ENCODE measurements at places on chromosomes 5 and 9. TPM values are rescaled to one million over a fixed set of nuclear protein-coding genes. Genes with fewer than 3 reads are reported as not detected.

Gene LHX6
- 6.3 TPM for total RNA-seq

Gene SMIM32
- not detected for total RNA-seq

Gene TMC1
- total RNA-seq: not detected

Gene DCAF12
- 40.3 TPM for total RNA-seq

Gene PIP5KL1
- total RNA-seq: 0.20 TPM

Gene RFK
- 35.4 TPM for total RNA-seq

Gene PCDH12
- total RNA-seq: 0.25 TPM

Gene HAVCR2
- 1.1 TPM for total RNA-seq

Gene FOXI1
- total RNA-seq: not detected

Gene SPINK4
- total RNA-seq: not detected

Gene TYRP1
- 0.04 TPM for total RNA-seq

Gene PTGR1
- total RNA-seq: 92.3 TPM

Gene PCDHGA12
- 1.2 TPM for total RNA-seq

Gene FOXD4L4
- 0.59 TPM for total RNA-seq

Gene TRIM36
- total RNA-seq: 15.3 TPM

Gene TRPM3
- total RNA-seq: 0.30 TPM

Gene LYRM7
- 21.8 TPM for total RNA-seq

Gene KIF3A
- 7.7 TPM for total RNA-seq

Gene ADRA1B
- total RNA-seq: not detected

Gene FOCAD
- 24.1 TPM for total RNA-seq

Gene BARHL1
- total RNA-seq: not detected

Gene ZBTB5
- total RNA-seq: 25.5 TPM

Gene PCDHB3
- 1.3 TPM for total RNA-seq

Gene PARP8
- 0.76 TPM for total RNA-seq

Gene IL17B
- 1.5 TPM for total RNA-seq

Gene CDO1
- 0.23 TPM for total RNA-seq

Gene MLANA
- 0.04 TPM for total RNA-seq

Gene COMMD10
- 56.2 TPM for total RNA-seq

Gene TMEM252
- total RNA-seq: 1.5 TPM

Gene GRXCR2
- not detected for total RNA-seq

Gene RNF180
- 0.65 TPM for total RNA-seq

Gene SLC45A2
- not detected for total RNA-seq

Gene KIAA0825
- 3.1 TPM for total RNA-seq

Measured in SJCRH30 (cell line).